ENCODE measurements at places on chromosomes 6 and 20. TPM values are rescaled to one million over a fixed set of nuclear protein-coding genes. Genes with fewer than 3 reads are reported as not detected.

Gene BMP7
- 0.31 TPM for total RNA-seq

Gene TMC2
- total RNA-seq, result not detected

Gene RNF39
- total RNA-seq, result not detected

Gene RIPOR2
- 69.7 TPM for total RNA-seq

Gene TREML4
- total RNA-seq, result not detected

Gene NMBR
- not detected for total RNA-seq

Gene FRK
- 0.02 TPM for total RNA-seq

Gene MOG
- total RNA-seq, result not detected

Gene TBC1D32
- 10.4 TPM for total RNA-seq

Gene PTCHD4
- not detected for total RNA-seq

Gene SEL1L2
- total RNA-seq, result not detected

Gene SERPINB6
- total RNA-seq, result 64.9 TPM

GRCh38 chr6:170316071-170316470 is 9.5 kb downstream of the FAM120B start:
- no peak for DNase-seq

DNA sequence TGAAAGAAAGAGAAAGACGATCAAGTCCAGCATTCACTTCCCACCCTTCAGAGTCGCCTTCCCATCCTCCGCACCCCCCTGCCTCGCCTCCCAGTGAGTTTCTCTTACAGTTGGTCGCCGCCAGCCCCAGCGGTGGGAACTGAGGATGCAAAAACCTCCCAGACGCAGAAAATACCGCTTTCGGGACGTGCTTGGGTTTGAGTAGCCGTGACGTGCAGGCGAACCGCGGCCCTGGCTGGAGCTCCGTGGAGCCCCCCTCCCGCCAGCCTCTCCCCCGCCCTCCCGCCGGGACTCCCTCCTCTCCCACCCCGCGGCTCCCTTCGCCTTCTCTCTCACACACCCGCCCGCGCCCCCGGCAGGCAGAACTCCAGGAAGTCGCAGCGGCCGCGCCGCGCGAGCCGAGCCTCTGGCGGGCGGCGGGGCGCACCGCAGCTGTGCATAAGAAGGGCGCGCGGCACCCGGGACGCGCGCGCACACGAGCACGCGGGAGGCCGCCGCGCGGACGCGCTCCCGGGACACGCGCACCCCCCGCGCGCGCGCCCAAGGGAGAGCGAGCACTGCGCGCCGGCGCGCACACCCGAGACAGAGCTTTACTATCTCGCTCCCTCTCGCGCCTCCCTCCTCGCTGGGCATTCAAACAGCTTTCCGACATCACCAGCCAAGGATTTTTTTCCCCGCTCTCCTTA is at the start of gene ADGRB3:
Gene ADGRB3, plus strand, starts transcription at position 557 of the 686 bp plus-strand sequence. CDS start 3,394 bp downstream, outside the sequence.
- DNase-seq, result peak; percentile 30

GRCh38 chr6:132811276-132811675 is 3.1 kb upstream of the RPS12 start:
- no peak for DNase-seq

DNA sequence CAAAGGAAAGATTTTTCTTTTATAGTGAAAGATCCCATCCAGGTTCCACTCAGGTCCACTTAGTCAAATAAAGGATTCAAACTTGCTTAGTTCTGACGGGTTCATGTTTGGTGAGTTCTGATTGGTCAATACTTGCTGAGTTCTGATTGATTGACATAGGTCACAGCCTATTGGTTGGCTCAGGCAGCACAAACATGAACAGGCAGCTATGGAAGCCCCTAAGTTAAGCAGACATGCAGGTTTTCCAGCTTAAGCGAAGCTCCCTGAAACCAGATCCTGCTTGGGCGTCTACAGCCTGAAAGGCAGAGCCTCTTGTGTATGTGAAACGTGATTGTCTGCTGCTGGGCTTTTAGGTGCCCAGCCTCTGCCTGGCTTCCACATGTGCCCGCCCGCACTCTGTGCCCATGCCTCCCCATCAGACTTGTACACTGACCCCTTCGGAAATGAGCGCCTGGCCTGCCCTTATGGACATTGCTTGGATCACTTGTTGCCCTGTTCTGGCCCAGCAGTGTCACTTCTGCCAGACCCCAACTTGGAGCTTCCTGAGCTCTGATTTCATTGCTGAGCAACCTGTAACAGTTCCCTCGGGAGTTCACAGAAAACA is 45.4 kb upstream of the ECI2 start:
- DNase-seq, result no peak

- DNase-seq, result peak; percentile 15
Measured at GRCh38 chr20:24469116-24469893, at the start of gene SYNDIG1. Gene SYNDIG1 (plus strand): TSS chr20:24469629. CDS start chr20:24543098, 73,469 bp downstream.

GRCh38 chr6:11589261-11589660 is 51.7 kb downstream of the TMEM170B start:
- DNase-seq, result no peak

DNA sequence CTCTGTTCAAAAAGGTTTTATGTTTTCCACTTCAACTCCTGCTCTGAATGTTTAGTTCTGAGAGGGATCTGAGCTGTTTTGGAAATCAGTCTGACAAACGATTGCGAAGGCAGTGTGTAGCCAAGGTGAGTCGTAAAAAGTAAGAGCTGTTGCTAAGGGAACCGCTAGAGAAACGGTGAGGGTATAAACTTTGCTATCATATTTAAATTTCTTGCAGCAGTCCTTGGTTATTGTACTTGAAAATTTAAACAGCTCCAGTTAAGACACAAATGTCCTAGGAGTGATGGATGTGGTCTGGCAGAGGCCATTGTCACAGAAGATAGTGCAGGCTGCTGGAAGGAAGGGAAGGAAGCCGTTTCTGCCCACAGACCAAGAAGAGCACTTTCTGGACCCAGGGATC is 64.9 kb upstream of the CITED2 start:
- no peak for DNase-seq

DNA sequence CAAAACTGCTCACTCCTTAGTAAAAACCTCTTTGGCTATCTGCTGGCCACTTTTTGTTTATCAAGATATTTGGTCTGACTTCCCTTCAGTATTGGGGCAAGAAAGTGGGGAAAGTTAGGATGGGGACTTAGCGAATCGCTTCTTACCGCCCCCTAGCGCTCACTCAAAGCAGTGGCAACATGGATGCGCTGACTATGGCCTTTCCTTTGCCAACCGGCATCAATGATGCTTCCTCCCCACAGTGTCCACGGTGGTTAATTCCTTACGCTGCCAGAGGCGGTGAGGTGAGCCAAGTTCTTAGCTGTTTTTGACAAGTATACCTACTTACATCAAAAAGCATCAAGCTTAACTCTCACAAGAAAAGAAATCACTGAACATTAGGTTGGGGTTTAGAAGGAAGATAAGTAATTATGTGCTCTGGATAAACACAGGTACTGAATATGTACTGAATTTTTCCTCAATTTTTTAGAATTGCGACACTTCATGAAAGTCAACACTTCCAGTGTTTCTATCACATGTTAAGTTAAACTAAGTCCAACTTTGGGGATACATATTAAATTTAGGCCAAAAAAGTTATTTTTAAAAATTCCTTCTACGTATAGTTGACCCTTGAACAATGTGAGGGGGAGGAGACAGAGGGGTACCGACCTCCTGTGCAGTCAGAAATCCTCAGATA is 86.7 kb downstream of the GMDS start:
- DNase-seq, result no peak

- peak; percentile 60 for DNase-seq
Measured at GRCh38 chr20:47317127-47317895, 39.2 kb downstream of the ZMYND8 start.

- no peak for DNase-seq
Measured at GRCh38 chr6:128694303-128695009, 174.1 kb upstream of the PTPRK start.

DNA sequence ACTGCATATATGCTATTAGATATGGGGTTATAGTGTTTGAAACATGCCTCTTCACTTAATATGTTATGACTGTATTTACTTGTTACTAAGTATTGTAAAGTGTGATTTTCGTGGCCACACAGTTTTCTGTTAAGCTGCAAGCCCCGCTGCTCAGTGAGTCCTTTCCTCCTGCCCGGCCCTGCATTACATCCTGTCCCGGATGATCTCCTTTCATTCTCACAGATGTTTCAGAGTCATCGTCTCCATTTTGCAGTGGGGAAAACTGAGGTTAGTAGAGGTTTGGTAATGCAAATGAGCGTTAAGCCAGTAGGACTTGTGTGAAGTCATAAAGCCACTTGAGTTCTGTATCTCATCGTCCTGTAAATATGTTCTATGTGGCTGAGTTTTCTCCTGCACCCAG is 155.5 kb downstream of the CFAP61 start:
- DNase-seq, result no peak

- no peak for DNase-seq
Measured at GRCh38 chr6:111222341-111222740, 135.0 kb downstream of the SLC16A10 start.

DNA sequence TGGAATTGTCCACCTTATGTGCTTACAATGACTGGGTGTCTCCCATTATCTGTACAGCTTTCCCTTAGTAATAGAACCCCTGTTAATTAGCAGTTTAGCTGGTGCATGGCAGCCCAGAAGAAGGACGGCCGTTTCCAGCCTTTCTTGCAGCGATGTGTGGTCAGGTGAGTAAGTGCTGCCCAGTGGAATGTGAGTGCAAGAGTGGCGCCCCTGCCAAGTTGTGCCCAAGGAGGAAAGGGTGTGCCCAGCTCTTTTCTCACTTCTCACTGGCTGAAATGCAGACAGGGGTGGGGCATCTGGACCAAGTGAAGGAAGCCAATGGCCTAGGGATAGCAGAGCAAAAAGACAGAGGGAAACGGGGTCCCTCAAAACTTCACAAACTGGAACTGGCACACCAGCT is 296.8 kb downstream of the PREX1 start:
- no peak for DNase-seq

DNA sequence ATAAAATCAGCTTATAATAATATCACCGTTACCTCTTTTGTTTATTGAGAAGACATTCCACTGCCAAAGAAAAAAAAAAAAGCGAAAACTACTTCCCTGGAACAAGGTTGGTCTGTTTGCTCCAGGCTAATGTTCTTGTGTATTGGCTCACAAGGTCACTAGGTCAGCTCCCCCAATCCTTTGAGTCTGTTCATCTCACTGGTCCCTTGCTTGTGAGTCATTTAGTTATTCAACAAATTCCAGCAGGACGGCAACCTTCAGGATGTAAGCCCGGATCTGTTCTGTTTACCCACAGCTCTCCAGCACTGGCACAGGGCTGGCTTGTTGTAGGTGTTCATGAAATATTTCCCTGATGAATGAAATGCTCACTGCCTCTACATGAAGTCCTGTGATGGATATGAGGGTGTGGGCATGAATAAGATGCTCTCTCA is 3.3 kb downstream of the ARHGAP40 start:
- DNase-seq, result no peak

DNA sequence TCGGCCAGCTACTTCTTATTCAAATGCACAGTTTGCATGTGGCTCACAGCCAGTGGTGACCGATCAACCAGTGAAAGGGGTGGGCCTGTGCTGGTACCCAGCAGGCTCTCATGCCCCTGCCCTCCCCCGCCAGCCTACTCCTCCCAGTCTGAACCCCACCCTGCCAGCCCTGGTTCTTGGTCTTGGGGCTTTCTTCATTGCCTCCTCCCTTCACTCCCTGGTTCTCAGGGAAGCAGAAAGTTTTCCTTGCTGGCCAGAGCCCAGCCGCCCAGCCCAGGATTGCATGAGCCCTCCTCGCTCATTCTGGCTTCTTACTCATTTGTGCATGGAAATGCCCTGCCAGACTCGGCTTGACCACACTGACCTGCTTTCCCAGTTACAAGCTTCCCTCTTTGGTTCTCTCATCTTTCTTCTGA is 40.8 kb downstream of the KCNK17 start:
- no peak for DNase-seq

- DNase-seq, result no peak
Measured at GRCh38 chr6:123803504-123804013, at the start of gene NKAIN2. Gene NKAIN2 (plus strand): TSS chr6:123803865.

GRCh38 chr6:26122402-26122792 is 35.2 kb downstream of the HFE start:
- DNase-seq, result no peak

- DNase-seq, result no peak
Measured at GRCh38 chr6:126529637-126530362, 189.9 kb downstream of the CENPW start.

DNA sequence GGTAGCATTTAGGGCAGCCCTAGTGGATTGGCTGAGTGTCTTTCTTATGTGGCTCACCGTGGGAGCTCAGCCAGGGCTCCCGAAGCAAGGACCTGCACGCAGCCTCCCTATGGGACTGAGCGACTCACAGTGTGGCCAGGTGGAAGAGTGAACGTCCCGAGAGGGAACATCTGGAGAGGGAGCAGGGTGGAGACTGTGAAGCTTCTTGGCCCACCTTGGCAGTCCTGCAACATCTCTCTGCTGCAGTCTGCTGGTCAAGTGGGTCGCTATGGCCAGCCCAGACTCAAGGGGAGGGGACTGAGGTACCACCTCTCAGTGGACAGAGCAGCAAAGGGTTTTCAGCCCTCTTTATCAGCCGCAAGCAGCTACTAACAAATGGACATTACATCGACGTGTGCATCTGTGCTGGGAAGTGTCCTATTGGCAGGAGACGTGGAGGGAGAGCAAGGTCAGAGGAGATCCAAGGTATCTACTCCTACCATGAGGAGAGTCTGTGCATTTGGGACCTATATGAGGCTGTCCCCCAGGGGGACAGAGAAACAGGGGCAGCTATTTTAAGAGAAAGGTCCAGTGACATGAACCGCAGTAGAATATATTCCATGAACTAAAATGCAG is 49.0 kb upstream of the NXT1 start:
- no peak for DNase-seq

DNA sequence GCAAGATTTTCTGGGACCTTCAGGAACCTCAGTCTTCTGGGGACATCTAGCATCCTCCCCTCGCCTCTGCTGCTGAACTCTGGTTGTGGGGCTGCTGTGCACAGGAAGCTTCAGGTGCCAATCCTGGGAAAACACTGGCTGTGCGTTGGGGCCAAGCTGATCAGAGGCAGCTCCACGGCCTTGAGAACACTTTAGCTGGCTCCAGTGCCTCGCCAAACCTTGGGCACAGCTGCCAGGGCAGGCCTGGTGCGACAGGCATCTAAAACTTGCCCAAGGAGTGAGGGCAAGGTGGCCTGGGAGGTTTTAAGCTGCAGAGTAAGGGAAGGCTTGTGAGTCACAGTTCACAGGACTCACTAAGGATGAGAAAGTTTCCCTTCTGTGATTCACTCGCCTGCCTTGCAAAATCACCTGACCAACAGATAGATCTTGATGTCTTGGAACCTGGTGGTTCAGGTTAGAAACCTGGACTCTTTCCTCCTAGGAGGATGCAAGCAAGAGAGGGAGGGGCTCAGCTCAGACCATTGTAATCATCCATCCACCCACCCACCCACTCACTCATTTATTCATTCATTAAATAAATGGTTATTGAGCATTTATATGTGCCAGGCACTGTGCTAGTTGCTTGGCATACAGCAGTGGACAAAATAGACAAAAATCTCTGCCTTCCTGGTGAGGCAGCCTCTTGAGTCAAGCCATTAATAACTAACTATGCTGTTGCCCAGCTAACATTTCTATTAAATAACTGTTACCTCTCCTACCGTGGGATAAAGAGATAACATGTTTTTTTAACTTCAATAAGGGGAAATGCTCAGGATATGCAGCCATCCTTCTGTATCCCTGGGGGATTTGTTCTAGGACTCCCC is 2.5 kb upstream of the SPATS1 start:
- DNase-seq, result peak; percentile 18

Measured in activated T-cell treated with anti-CD3 and anti-CD28 coated beads, Interleukin-2, amount 50 U/mL, for 72 hours (primary cell).